Fibroblast of pulmonary artery (primary cell): ENCODE measurements at places on chromosomes 7 and 10.

GRCh38 chr7:81244224-81244623 is 325.4 kb upstream of the SEMA3C start:
- DNase-seq = peak; percentile 65

- peak; percentile 6 for DNase-seq
Observed at GRCh38 chr10:132096223-132096622, 30.5 kb downstream of the JAKMIP3 start.

DNA sequence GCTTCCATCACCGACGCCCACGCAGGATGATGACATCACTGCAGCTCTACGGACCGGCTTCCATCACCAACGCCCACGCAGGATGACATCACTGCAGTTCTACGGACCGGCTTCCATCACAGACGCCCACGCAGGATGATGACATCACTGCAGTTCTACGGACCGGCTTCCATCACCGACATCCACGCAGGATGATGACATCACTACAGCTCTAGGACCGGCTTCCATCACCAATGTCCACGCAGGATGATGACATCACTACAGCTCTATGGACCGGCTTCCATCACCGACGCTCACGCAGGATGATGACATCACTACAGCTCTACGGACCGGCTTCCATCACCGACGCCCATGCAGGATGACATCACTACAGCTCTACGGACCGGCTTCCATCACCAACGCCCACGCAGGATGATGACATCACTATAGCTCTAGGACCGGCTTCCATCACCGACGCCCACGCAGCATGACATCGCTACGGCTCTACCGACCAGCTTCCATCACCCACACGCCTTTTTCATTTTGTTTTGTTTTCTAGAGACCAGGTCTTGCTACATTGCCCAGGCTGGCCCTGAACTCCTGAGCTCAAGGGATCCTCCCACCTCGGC is 29.5 kb downstream of the GPER1 start:
- DNase-seq = no peak

GRCh38 chr10:24824536-24824935 is 100.8 kb upstream of the ARHGAP21 start:
- no peak for DNase-seq

DNA sequence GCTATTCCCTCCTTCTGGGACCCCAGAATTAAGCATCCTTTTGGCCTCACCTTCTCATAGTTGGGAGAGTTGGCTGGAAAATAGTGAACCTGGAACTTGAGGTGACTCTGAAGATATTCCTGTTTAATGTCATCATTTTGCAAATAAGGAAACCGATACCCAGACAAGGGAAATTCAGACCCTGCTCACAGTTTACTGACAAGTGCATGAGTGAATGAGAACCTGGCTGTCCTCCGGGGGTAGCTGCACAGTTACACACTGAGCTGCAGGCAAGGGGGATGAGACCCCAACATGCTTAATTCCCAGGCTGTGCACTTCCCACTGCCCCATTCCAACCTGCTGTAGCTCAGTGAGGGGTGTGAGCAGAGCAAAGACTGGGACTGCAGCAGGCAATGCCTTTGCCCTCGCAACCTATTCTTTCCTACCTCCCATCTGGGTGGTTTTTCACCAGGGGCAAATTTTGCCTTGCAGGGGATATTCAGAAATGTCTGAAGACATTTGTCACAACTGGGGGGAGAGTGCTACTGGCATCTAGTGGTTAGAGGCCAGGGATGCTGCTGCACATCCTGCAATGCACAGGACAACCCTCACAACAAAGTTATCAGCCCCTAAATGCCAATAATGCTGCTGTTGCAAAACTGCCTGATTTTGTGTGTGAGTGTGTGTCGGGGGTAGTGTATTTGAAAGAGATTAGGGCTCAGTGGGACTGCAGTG is 136.2 kb downstream of the SORCS3 start:
- no peak for DNase-seq

- no peak for DNase-seq
Observed at GRCh38 chr7:156618780-156619367, 21.7 kb upstream of the RNF32 start.

DNA sequence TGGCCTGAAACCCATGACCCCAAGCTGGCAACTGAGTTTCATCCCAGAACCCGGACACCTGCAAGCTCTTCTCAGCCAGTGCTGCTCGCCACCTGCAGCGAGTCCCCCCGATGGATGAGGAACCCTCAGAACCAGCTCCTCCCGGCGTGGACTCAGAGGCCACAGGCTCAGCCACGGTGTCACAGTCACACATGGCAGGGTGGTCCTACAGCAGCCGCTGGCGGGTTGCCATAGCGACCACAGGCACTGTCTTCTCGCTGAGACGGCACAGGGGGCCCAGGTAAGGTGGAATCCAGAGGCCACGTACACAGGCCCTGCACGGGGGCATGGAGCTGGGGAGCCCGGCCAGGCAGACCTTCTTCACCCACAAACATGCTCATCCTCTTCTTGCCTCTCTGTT is 53.4 kb downstream of the DPYSL4 start:
- no peak for DNase-seq

DNA sequence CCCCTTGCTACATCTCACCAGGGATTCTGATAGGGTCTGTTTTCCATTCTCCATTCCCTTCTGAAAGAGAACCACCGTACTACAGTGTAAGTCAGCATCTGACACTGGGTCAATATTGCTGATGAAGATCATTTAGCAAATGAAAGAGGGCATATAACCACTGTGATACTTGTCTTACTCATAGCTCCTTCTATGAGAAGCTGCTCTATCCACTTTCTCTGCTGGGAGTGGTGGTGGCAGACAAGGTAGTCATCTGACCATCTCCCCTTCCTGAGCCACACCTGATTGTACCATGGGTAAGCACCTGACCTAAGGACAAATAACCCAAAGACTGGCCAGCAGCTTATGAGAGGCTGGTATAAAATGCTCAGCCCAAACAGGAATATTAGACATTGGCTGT is 220.4 kb downstream of the DOCK4 start:
- DNase-seq = no peak

- no peak for DNase-seq
Observed at GRCh38 chr10:104170610-104171254, 48.8 kb downstream of the SFR1 start.

GRCh38 chr10:99125879-99126278 is 109.8 kb downstream of the HPSE2 start:
- no peak for DNase-seq

DNA sequence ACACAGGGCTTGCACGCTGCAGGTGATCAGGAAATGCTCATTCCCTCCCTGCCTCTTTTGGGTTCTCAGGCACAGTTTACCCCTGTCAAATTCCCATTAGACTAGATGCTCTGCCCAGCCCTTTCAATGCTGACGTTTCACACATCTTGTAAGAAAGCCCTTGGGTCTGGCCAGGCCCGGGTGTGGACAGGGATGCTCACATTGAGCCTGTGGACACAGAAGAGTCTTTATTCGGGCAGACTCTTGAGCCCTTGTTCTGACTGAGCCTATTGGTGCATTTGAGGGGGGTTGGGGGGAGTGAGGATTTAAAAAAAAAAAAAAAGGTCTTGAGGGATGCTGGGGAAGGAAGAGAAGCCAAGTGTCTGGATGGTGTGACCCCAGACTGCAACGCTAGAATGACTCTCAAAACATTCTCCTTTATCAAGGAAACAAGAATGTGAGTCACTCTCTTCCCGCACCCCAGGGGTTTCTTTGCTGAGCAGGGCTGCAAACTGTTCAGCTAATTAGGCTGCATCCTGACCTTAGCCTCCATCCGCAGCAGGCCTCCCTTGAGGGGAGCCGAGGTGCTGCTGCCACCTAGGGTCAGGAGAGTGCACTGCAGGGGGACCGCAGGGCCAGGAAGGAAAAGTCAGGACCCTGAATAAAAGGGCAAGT is 53.6 kb upstream of the TMEM72 start:
- DNase-seq = peak; percentile 85

- no peak for DNase-seq
Observed at GRCh38 chr7:134059921-134060320, 67.2 kb upstream of the LRGUK start.
